ENCODE measurements at places on chromosomes 6 and 20.

DNA sequence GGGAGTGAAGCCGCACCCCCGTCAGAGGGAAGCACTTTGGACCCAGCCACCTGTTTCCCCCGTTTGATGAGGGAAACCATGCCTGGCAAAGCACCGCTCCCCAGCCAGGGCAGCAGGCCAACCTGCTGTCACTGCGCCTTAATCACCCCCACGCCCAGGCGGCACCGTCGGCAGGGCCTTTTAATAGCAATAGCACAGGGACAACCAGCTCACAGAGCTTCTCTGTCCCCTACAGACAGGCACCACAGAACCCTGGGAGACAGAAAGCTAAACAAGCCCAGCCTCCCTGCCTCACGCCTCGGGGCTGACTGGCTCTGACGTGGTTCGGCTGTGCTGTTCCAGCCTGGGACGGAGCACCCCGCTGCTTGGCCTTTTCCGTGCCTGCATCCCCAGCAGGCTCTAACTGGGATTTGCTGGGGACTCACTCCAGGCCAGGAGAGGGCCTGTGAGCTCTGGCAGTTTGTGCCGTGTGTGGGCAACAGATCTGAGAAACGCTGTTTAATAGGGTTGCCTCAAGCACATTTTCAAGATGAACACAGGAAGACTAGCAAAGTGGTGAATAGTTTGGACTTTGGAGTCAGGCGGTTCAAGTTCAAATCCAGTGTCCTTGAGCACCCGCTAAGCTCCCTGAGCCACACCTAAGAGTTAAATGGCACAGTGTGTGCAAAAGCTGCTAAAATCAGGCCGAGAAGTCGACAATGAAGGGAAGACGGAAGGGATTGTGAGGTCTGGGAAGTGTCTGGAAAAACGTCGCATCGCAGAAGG, 223.8 kb downstream of the NRN1 start:
- no peak for DNase-seq

DNA sequence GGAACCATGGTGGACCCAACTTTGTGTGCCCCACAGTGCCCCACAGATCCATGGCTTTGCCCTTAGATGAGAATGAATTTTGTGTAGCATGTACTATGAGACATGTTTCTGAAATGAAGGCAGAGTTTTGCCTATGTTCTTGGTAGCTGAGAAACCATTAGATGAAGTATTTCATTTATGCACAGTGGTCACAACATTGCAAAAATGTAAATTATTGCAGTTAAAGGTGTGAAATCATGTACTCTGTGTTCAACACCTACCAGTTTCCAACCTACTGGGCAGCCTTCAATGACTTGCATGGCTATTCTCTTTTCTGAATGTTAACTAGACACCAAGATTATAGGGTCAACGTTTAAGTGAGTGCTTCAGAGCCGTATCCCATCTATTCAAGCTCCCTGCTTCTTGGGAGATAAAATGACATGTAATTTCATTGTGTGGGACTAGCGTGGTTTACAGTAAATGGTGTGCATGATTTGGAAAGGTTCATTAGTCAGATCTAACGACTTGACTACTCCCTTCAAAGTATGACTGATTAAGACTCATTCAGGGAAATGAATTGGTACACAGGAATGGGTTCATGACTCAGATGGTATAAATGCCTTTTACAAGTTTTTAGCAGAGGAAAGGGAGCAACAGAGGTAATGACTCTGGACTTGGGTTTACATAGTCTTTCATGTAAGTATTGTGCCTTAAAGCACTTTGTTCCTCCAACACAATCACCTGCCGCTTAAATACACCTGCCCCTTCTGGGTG, 106.1 kb upstream of the AKIRIN2 start:
- no peak for DNase-seq

- DNase-seq, result peak; percentile 33
Observed at GRCh38 chr20:59144179-59144830, 19.3 kb upstream of the ZNF831 start.

DNA sequence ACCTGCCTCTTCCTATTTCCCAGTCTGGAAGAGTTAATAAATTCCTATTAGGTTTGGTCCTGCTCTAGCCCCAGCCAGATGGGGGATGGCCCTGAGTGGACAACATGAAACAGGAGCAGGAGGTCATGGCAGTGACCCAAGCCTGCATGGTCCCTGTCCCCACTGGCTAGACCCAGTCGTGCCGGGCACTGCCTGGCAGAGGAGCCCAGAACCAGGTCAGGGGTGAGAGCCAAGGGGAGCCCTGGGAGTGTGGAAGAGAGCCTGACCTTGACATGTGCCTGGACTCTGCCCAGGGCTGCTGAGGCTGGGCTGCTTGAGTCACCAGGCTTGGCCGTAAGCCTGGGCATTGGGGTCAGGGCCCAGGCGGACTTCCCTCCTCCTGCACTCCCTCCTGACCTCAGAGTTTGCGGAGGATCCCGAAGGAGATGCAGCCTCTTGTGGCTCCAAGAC, 3.6 kb downstream of the AVP start:
- DNase-seq, result no peak
